ENCODE measurements at places on chromosomes 5 and 9.

DNA sequence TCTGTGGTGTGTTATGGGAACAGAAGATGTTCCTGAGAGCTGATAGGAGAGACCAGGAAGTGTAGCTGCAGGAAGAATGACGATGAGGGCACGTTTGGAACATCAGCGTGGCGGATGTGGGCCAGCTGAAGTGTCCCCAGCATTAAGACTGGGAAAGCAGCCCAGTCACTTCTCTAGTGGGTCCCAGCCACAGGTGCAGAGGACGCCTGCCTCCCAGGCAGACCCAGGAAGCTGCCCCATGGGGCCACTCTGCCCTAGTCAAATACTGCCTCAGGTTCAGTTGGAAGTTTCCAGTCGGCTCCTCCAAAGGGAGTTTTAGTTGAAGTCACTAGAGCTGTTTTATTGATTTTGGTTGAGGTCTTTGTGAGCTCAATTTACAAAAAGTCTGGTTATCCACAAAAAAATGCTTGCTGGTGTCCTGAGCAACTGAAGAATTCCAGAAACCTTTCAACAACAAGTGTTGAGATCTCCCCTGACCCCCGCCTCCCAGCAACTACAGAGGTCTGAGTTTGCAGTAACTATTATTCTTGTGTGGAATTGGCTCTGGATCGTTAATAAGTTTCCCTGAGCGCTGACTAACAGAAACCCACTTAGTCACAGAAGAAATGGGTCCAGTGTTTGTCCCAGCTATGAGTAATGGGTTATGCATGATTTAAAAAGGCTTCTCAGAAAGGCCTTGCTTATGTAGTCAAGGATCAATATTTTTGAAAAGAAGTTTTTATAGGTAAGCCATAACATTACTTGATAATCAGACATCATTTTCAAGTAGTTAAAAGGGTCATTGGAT, 294.1 kb downstream of the FANCC start:
- no peak for DNase-seq

DNA sequence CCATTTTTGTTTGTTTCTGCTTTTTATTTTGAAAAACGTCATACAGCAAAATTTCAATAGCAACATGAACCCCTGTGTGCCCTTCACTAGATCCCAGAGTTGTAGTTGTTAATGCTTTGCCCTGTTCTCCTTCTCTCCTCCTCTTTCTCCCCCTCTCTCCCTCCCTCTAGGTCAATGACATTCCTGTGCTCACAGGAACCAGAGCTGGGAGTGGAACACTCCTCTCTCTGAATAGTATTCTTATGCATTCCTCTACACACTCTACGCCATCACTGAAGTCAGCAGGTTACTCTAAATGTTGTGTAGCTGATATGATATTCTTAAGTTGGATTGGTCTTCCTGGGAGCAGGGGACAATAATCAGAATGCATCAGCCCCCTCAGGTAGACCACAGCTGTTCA, 243.4 kb downstream of the SYK start:
- no peak for DNase-seq

- no peak for DNase-seq
These were observed 4.3 kb upstream of the HAPLN1 start for GRCh38 chr5:83724935-83725334.

- no peak for DNase-seq
These were observed 599.3 kb upstream of the KLF4 start for GRCh38 chr9:108088916-108089315.

- DNase-seq: no peak
These were observed 23.5 kb upstream of the TMEM174 start for GRCh38 chr5:73149540-73149939.

GRCh38 chr5:135508496-135509005, 27.2 kb downstream of the NEUROG1 start:
- DNase-seq: no peak

DNA sequence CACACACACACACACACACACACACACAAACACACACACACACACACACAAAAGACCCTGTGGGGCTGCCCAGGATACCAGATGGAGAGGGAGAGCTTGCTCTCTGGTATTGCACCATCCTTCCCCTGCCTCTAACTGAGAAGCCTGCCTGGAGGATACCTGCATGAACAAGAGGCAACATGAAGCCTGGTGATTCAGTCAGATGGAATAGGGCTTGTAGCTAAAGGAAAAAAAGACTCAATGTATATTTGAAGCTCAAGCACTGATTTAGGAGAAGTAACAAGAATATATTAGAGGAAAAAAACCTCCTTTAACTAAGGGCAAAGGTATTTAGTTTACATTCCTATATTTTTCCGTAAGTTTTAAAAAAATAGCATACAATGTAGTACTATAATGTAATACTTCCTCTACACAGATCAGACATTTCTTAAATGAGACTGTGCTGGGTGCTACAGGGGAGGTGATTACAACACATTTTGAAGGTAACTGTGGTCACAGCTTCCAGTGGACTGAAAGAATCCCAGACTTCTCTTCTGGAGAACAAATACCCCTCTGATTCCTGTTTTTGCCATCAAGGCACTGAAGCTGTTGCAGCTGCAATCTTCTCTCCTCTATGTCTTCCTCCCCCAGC, 169.3 kb downstream of the DCP2 start:
- no peak for DNase-seq

GRCh38 chr5:177220576-177220975, 82.9 kb downstream of the RAB24 start:
- DNase-seq: no peak

- DNase-seq: peak; percentile 31
These were observed 3.5 kb downstream of the BARX1 start for GRCh38 chr9:93951655-93952118.

- DNase-seq: no peak
These were observed 20.5 kb downstream of the SWI5 start for GRCh38 chr9:128296340-128297220.

- DNase-seq: no peak
These were observed 649.9 kb downstream of the IRX1 start for GRCh38 chr5:4245511-4245910.

GRCh38 chr5:133685402-133686018, 73.2 kb upstream of the FSTL4 start:
- DNase-seq: no peak

DNA sequence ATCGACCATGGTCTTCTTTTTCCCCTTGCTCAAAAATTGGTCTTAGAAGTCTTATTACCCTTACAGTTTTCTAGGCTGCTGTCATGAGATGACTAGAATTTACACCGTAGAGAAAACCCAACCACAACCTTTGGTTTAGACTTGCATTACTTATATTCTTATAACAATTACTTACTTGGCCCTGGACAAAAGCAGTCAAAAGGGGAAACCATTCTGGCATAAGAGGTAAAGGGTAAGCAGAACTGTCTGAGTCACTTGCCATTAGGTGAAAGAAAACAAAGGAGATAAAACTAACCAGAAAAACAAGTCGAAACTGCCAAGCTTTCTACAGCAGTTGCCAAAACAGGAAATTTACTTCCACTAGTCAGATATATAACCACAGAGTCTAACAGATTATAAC, 17.9 kb downstream of the TMEM245 start:
- no peak for DNase-seq

All from stimulated activated CD4-positive, alpha-beta T cell treated with anti-CD3 and anti-CD28 coated beads, Interleukin-4, amount 100 ng/mL, for 1 hour (primary cell).